ENCODE measurements at places on chromosomes 4 and X. TPM values are rescaled to one million over a fixed set of nuclear protein-coding genes. Genes with fewer than 3 reads are reported as not detected.

Gene NUDT11
- 4.9 TPM for total RNA-seq

- no peak for ATAC-seq
Measured at GRCh38 chrX:7943600-7944245, 16.5 kb upstream of the PNPLA4 start.

DNA sequence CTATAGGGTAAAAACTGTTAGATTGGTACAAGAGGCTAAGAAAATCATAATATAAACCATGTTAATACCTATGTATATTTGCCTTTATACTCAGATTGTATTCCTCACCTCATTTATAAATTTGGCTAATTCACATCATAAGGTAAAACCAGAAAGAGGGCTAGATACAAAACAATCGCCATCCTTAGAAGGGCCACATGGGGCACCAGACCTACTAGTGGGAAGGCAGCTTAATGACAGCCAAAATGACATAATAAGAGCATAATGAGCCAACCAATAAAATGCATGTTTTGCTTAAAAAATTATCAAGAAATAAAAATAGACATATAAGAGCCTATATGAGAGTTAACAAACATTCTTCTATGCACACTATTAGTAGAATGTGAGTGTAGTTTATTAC, 107.3 kb upstream of the PRDX4 start:
- ATAC-seq, result no peak

Gene DGKK
- total RNA-seq, result 0.04 TPM

GRCh38 chrX:111041018-111041462, 55.0 kb upstream of the PAK3 start:
- no peak for ATAC-seq

DNA sequence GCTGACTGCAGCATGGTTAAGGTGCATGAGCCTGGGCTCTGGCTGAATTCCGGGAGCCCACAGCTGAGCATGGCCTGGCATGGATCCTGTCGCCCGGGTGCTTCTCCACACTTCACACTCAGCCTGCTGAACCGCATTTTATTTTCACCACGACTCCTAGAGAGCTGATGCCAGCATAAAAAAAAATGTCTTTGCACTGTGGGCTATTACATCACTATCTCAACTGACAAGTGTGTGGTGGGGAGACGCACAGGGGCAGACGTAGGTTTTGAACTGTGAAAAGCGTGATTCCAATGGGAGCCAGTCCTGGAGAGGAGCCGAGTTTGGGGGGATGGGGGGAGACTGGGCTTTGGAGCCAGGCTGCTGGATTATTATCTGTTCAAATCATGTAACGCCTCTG, 36.8 kb downstream of the BCOR start:
- no peak for ATAC-seq

- no peak for ATAC-seq
Measured at GRCh38 chr4:14902342-14902741, 99.9 kb upstream of the CPEB2 start.

Gene CFAP47
- total RNA-seq, result 0.04 TPM

- ATAC-seq, result no peak
Measured at GRCh38 chrX:148577741-148578140, 77.3 kb downstream of the AFF2 start.
